ENCODE measurements at places on chromosomes 1 and 21.

DNA sequence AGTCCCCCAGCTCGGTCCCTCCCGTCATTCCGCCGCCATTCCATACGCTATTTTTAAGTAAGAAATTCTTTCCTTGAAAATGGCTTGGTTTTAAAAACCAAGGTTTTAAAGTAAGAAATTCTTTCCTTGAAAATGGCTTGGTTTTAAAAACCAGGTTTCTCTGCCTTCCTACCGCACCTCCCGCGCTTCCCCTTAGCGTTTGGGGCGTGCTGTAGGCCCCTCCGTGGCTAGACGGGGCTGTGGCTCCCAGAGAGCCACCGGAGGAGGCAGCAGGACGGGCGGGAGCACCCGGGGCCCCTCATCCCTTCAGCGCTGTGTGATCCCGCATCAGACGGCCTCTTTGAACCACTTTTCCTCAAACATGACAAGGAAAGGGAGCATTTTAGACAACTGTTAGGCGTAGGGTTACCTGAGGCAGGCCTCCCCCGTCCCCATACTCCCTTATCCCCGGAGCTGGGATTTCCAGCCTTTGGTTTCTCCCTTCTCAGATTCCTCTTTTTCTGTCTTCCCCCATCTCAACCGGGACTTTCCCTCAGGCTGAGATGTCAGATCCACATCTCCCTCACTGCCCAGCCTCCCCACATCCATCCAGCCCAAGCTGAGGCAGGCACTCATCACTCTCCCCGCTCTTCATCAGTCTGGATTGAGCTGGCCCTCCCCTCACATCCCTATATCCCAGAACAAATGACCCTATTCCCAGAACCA lies 541 bp upstream of the CD58 start:
- DNase-seq, result no peak

DNA sequence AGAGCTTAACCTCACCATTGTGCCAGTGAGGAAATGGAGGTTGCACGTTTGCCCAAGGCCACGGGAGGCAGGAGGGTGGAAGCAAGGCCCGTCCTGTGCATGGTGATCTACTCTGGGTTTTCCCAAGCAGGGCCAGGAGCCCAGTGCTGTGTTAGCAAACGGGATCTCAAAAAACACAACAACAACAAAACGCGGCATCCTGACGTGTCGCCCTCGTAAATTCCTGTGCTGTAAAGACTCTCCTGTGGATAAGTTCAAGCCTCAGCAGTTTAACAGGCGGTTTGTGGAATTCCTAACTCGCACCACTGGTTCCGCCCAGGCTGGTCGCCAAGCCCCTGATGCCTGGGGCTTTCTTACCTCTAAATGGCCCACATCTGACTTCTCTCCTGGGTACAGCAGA lies 39.1 kb downstream of the TFF3 start:
- DNase-seq, result no peak

- DNase-seq, result no peak
These were observed 41.9 kb downstream of the UBE2G2 start for GRCh38 chr21:44759628-44760285.

DNA sequence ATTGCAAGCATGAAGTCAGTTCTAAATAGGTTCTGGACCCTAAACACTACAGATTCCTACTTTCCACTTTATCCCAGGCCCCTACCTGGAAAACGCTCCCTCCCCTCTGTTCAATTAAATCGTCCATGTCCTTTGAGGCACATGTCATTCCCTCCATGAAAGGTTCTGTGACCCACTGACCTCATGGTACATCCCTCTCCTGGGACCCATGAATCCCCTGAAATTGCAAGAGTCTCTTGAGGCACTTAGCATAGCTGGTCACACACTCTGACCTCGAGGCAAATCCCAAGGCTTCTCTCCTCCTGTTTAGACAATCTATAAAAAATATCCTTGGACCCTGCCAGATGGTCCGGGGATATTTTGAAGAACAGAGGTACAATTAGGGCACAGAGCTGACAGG lies 34.3 kb upstream of the KRTAP19-8 start:
- DNase-seq, result no peak

- no peak for DNase-seq
These were observed 110.9 kb downstream of the KCNJ15 start for GRCh38 chr21:38367646-38368045.

DNA sequence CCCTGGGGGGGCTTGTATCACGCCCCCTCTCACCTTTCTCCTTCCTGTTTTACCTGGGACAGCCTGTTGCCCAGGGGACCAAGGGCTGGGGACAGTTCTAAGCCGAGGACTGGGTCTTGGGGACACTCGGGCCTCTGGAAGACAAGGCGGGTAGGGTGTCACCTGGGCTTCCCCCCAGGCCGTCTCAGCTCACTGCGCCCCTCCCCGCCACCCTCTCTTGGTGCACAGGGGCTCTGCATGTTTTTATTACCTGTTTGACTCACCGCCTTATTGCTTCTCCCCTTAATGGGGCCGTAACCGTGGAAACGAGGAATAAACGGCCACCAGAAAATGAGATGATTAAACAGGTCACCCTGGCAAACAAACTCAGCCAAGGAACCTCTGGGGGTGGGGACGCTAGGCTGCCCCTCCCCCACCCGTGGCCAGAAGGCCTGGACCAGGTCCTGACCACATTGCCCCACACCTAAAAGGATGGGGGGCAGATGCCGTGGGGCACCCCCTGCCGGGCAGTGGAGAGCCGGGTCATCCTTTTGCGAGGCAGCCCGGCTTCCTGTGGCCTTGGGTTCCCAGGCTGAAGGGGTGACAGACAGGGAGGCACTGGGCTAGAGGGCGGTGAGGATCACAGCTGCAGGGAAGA lies 109.9 kb downstream of the CASZ1 start:
- DNase-seq, result no peak

DNA sequence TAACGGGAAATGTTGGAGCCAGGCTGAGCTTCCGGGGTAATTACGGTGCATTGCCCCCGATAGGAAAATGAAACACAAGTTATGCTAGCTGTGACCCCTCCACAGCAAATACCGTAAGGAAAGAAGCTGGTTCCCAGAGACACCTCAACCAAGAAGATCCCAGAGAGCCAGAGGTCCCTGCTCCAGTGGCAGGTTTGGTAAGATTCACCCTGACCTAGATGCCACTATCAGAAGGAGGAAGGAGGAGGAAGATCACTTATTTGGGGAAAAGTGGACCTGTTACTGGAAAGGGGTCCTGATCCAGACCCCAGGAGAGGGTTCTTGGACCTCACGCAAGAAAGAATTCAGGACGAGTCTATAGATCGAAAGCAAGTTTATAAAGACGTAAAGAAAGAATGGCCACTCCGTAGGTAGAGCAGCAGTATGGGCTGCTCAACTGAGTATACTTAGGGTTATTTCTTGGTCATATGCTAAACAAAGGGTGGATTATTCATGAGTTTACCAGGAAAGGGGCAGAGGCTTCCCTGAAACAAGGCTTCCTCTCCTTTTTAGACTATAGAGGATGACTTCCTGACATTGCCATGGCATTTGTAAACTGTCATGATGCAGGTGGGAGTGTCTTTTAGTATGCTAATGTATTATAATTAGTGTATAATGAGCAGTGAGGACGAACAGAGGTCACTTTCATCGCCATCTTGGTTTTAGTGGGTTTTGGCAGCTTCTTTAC lies 7.5 kb upstream of the CAPN9 start:
- DNase-seq, result no peak

GRCh38 chr1:169941982-169942830 lies 48.5 kb upstream of the SCYL3 start:
- DNase-seq, result no peak

DNA sequence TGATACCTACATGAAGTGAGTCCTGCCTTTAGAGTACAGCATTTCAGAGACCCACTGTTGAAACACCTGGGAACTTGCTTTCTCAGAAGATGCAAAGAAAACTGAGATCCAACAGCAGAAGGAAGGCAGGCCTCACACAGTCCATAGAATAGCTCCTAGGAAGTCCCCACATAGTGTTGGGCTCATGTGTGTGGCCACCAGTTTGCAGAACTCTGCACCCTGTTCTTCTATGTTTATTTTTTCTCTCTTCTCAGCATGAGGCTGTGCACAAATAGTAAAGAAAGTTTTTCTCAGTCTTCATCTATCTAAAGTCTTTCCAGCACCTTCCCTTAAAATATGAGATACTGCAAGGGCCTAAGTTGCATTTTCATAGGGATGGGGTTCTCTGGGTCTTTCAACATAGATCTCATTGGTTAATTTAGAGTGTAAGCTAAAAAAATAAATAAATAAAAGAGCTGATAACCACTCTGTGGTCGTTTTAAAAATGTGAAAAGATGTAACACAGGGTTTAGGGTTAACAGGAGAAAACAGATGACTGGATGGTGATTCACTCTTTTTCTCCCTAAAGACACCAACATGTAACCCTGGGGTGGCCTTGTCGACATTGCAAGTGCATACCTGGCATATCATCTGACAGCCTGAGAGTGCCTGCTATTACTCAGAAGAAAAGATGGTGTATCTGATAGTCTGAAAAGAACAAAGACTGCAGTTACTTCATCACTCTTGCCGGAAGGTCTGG lies 94.6 kb downstream of the ZC3H11B start:
- DNase-seq, result no peak

DNA sequence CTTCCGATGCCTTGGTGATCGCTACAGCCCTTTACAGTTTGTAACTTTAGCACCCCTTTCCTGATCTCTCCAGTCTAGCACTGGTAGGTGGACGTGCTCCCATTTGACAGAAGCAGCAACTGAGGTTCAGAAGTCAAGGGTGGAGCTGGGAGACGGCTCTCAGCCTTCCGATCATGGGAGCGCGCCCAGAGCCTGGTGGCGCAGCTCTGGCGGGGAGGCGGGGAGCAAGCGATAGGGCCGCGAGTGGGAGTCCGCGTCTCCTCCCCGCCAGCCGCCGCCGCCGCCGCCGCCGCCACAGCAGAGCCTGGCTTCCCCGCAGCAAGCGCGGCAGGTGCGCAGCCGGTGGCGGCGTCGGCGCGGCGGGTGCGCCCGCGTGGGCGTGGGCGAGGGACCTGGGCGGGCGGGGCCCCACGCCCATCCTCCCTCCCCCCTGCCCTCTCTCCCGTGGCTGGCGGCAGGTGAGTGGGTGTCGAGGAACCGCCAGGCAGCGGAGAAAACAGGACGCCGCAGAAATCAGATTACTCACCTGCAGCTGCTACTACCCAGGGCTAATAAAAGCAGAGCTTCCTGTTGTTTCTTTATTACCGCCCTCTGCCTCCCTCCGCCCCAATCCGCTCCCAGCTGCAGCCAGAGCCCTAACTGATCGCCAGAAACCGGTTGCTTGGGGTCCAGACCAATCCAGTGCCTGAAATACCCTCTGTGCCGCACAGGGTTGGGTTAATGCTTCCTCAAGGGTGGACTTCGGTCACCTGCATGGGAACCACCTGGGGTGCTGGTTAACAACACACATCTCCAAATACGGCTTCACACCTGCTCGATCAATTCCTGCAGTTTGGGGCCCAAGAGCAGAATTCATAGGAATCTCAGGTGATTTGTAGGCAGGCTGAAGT lies 60.2 kb upstream of the ID3 start:
- peak; percentile 67 for DNase-seq

GRCh38 chr1:75725861-75726361 lies 1.4 kb downstream of the ACADM start:
- DNase-seq, result no peak

DNA sequence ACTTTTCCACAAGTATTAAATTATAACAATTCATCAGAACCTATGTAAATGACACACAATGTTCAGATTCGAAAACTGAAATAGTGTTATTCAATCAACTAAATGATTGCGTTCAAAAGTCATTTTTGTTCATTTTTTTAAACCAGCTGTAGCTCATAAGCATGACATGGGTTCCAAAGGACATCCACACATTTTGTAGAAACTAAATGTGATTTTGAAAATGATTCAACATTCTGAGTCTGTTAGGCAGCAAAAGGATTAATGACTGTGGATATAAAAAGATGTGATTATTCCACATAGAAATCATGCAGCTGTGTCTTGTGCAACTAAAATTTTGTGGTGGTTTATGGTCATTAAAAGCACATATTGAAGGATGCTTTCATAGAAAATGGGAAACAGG lies 204.5 kb downstream of the BRINP3 start:
- DNase-seq, result no peak

GRCh38 chr1:168491527-168492164 lies 52.2 kb downstream of the XCL2 start:
- no peak for DNase-seq

DNA sequence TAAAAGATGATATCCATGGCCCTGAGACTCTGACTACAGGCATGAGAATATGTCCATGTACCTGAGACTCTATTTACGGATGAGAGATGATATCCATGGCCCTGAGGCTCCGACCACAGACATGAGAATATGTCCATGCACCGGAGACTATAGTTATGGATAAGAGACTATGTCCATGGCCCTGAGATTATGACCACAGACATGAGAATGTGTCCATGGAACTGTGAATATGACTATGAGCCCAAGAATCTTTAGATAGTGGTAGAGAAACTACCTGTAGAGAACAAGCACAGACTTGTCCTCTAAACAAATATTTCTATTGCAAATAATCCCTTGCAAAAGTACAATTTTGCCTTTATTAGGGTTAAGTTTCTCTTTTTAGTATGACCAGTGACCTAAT lies 263.2 kb downstream of the PCP4 start:
- no peak for DNase-seq

DNA sequence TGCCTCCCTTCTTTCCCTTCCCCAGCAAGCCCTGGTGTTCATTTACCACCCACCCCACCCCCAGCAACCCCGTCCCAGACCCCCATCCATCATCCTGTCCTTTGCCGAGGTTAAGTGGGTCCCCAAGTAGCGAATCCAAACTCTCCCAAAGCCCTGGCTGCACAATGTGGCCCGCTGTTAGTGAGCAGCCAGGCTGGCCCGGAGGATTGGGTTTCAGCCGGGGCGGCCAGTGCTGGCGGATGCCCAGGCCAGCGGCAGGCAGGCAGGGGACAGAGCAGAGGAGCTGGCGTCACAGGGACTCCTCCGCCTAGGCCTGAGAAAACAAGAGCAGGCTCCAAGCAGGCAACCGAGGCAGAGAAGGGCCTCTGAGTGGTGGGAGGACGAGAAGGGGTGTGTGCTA lies 61.4 kb downstream of the EPHB2 start:
- no peak for DNase-seq

DNA sequence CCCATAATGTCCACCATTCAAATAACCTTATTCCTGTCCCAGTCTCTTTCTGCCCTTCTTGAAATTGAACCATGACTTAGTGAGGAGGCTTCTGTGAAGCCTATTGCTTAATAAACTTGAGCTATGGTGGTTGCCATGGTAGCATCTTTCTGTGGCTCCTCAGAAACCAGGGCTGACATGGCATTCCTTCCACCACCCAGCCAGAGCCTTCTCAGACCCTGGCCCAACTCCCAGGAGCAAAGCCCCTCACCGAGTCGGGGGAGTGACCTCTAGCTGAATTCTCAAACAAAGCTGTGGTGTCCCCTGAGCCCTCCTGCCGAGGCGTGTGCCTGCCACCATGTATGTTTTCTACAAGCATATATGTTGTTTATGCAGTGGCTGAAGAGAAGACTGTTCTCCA lies 259.1 kb downstream of the CACNA1E start:
- DNase-seq, result no peak

- no peak for DNase-seq
These were observed 35.8 kb downstream of the SSBP3 start for GRCh38 chr1:54370287-54370989.

DNA sequence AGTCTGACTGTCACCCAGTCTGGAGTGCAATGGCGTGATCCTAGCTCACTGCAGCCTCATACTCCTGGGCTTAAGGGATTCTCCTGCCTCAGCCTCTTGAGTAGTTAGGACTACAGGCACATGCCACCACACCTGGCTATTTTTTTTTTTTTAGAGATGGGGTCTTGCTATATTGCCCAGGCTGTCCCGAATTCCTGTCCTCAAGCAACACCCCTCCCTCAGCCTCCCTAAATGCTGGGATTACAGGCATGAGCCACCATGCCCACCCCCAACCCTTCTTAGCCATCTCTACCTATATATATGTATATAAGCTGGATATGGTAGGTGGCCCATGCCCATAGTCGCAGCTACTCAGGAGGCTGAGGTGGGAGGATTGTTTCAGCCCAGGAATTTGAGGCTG lies 13.4 kb upstream of the SLC25A44 start:
- no peak for DNase-seq
